CD4-positive, alpha-beta T cell (primary cell): ENCODE measurements at places on chromosomes 5 and 9. TPM values are rescaled to one million over a fixed set of nuclear protein-coding genes. Genes with fewer than 3 reads are reported as not detected.

DNA sequence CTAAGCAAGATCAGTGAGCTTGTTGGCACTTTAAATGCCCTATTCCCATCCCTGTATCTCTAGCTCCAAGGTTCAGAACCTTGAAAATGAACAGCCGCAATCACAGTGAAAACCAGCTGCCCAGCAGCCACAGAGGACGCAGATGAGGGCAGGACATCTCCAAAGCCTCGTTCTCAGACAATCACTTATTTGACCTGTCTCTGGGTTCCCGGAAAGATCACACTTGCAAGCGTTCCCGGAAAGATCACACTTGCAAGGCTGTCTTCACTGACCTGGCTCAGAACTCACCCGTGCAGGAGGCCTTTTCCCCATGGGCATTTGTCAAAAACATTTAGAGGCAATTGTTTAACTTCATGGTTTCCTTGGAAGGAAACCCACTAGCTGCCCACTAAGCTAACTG lies 25.7 kb downstream of the IPPK start:
- no peak for DNase-seq
- H3K4me3 ChIP-seq: no peak overlapping the region
- no peaks in the 10 kb centered on the region for H3K4me1 ChIP-seq
- no peak overlapping the region for H3K27ac ChIP-seq
- no peaks in the 10 kb centered on the region for H3K27me3 ChIP-seq

DNA sequence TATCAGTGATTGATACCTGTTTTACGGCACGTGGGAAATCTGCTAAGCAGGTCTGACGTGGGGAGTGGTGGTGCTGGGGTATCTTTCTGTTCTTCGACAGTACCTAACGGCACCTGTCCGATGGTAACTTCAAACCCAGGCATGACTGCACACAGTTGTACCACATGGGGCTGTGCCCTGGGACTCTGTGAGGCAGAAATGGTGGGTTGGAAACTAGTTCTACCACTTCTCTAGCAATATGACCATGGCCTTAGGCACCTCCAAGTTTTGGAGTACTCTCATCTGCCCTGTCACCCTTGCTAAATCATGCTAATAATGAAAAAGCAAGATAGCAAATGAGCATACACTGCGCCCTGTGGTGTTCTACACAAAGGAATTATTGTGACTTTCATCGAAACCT lies 30.9 kb downstream of the EPB41L4B start:
- DNase-seq: no peak
- no peaks in the 10 kb centered on the region for H3K36me3 ChIP-seq
- no peaks in the 10 kb centered on the region for H3K27me3 ChIP-seq

The MYMK gene
- not detected for total RNA-seq

The IFT74 gene
- total RNA-seq: 7.7 TPM
